ENCODE measurements at places on chromosomes 1 and 21. TPM values are rescaled to one million over a fixed set of nuclear protein-coding genes. Genes with fewer than 3 reads are reported as not detected.

GRCh38 chr1:219753914-219754313 lies 141.0 kb upstream of the ZC3H11B start:
- DNase-seq = no peak

DNA sequence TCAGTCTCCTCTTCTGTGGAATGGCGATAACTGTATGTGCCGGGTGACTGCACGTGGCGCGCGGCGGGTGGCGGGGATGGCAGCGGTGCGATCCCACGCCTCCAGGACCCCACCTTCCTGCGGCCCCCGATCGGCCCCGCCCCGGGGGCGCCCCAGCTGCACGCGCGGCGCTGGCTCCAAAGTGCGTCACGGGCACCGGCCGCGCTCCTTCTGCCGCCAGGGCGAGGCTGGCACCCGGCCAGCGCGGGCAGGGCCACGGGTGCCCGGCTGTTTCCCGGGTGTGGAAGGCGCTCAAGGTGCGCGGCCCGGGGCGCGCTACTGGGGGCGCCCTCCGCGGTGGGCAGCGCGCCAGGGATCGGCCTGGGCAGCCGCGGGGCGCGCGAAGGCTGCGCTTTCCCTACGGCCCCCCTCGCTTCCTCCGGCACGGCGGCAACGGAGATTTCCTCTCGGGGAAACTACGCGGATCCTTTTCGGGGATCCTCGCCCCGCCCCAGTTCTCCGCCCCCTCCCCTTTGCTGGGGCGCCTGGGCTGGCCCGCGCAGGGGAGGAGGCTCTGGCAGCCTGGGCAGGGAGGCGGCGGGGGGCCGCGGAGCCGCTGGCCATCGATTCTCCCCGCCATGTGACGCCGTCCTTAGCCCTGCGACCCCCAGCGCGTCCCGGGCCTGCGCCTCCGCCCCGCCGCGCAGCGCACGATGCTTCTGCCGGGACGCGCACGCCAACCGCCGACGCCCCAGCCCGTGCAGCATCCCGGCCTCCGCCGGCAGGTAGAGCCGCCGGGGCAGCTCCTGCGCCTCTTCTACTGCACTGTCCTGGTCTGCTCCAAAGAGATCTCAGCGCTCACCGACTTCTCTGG lies at the start of gene EVA1C:
Gene EVA1C, plus strand, starts transcription at position 545 of the 853 bp plus-strand sequence. Its CDS starts 148 bp downstream, at position 693.
- DNase-seq = peak; percentile 87

- peak; percentile 85 for DNase-seq
Observed at GRCh38 chr1:226186124-226187018, at the start of gene ACBD3. Gene ACBD3 (minus strand): TSS chr1:226186741. CDS start chr1:226186675, 66 bp downstream.

DNA sequence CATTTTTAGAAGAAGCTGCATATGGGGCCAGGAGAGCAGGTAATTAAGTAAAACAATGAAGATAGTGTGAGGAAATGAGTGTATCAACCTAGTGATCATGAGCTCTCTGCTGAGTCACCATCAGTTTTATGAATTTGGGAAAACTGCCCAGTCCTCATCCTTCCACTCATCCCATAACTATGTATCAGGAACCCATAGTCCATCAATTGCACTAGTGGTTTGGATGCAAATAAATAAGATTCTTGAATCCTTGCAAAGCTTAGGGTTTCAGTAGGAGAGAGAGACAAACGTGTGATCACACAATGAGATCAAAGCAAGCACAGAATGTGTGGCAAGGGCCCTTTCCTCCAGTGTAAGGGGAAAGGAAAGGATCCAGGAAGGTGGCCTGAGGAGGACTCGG lies 145.6 kb downstream of the ZZZ3 start:
- DNase-seq = no peak

DNA sequence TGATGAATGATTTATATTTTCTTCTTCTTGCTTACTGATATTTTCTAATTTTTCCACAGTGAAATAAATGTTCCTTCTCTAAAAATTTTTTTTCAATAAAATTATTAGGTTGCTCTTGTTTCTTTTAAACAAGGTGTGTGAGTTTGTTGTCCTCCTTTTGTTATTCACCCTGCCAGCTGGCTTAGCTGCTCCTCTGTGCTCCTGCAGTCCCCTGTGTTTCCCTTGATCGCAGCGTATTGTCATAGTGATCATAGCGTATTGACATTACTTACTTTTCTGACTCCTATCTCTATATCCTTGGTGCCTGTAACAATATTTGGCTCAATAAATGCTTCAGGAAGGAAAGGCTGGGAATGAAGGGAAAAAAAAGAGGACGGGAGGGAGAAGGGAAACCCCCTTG lies 24.9 kb upstream of the PODN start:
- DNase-seq = no peak

- DNase-seq = no peak
Observed at GRCh38 chr1:101474039-101474665, 237.3 kb downstream of the S1PR1 start.

GRCh38 chr21:38751379-38752050 lies 54.2 kb upstream of the ETS2 start:
- DNase-seq = no peak

- DNase-seq = no peak
Observed at GRCh38 chr1:30300669-30301068, 422.7 kb downstream of the MATN1 start.

DNA sequence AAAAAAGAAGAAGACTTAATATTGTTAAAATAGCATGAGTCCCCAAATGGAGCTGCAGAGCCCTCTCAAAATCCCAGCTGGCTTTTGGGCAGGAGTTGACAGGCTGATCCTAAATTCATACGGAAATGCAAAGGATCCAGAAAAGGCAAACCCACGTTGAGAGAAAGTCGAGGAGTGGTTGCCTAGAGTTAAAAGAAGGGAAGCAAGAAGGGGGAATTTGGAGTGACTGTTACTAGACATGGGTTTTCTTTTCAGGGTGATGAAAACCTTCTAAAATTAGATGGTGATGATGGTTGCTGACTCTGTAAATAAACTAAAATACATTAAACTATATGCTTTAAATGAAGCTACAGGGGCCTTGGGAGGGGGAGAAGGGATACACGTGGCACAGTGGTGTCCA lies 1.6 kb downstream of the DNMT3L start:
- DNase-seq = no peak

- no peak for DNase-seq
Observed at GRCh38 chr1:34213956-34214355, 37.2 kb downstream of the C1orf94 start.

GRCh38 chr1:213584272-213584671 lies 403.5 kb upstream of the PROX1 start:
- DNase-seq = no peak

- DNase-seq = no peak
Observed at GRCh38 chr1:61674221-61674620, 50.7 kb downstream of the TM2D1 start.

- no peak for DNase-seq
Observed at GRCh38 chr1:6274102-6274501, 13.2 kb upstream of the GPR153 start.

DNA sequence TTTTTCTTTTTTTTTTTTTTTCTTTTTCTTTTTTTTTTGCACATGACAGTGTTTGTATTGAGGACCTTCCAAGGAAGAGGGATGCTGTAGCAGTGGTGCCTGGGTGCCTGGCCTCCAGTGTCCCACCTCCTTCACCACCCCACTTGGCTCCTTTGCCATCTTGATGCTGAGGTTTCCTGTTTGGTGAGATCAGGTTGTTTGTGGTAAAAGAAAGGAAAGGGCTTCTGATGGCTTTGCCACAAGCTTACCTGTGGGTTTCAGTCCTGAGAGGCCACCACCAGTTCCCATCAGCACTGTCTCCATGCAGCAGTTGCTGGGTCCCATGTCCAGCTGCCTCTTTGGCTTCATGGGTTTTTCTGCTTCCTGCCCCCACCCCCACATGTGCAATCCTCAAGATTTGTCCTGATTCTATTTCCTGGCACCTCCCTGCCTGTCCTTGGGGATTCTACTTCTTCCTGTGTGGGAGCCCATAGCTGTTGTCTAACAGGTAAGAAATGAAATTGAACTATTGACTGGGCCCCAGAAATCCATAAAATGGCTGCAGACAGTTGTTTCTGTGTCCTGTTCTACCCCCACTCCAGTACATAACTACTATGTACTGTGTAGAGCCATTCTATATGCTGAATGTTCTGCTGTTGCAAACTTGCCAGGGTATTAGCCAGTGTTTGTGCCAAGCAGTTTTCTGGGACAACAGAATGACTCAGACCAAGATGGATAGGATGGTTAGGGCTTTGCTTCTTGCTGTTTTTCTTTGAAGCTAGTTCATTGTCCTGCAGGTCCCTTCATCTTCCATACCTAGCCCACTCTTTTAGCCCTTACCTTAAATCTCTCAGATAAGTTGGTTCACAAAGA lies 4.2 kb upstream of the CCDC28B start:
- DNase-seq = peak; percentile 47

- no peak for DNase-seq
Observed at GRCh38 chr1:236151739-236152424, 9.5 kb downstream of the GPR137B start.

GRCh38 chr1:178986204-178986603 lies 39.5 kb upstream of the FAM20B start:
- no peak for DNase-seq

- no peak for DNase-seq
Observed at GRCh38 chr1:219587801-219588561, 24.9 kb downstream of the ZC3H11B start.

GRCh38 chr1:200005165-200005564 lies 22.3 kb upstream of the NR5A2 start:
- no peak for DNase-seq

DNA sequence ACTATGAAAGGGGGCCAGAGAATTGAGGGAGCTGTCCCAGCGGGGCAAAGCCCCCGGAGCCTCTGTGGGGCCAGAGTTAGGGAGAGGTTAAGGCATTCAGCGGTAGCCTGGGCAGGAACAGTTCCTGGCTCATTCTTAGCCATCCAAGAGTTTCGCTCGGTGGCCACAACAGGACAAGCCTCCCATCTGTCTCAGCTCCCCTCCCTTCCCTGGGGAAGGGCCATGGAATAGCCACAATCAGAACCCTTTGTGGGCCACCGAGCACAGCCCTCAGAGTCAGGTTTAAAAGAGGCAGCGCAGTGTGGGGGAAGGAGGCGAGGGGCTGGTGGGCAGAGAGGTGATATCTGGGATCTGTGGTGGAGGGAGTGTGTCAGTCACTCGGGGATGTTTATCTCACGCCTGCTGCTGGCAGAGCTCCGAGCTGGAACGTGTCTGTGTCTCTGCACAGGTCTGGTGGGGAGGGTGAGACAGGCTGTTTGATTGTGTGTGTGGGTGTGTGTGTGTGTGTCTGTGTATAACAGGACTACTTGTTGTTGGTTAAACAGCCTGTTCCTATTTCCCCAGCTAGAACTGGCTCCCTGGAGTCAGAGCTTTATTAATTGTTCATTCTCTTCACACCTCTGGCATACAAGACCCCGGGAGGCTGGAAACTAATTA lies 49.6 kb upstream of the GOLT1A start:
- no peak for DNase-seq

GRCh38 chr1:225651376-225651871 lies 1.5 kb downstream of the ENAH start:
- DNase-seq = no peak

DNA sequence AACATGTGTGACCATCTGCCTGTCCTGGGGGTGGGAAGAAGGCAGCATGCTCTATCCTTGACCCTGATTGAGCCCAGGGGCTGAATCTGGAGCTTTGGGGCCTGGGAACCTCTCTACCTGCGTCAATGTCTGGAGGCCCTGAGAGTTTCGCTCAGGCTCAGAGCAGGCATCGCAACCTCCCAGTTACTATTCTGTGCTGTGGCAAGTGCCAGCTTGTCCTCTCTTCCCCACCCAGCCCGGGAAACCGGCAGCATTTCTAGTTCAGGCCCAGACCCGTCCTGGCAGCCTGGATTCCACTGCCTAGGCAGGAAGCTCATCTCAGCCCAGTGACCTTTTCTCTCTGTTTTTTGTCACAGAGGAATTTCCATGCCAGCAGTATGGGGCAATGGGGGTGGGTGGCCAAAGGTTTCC lies 10.0 kb upstream of the IRF6 start:
- DNase-seq = no peak

- DNase-seq = no peak
Observed at GRCh38 chr1:225347123-225347683, 80.6 kb downstream of the LBR start.

- DNase-seq = no peak
Observed at GRCh38 chr1:220144051-220144450, 50.1 kb downstream of the IARS2 start.

DNA sequence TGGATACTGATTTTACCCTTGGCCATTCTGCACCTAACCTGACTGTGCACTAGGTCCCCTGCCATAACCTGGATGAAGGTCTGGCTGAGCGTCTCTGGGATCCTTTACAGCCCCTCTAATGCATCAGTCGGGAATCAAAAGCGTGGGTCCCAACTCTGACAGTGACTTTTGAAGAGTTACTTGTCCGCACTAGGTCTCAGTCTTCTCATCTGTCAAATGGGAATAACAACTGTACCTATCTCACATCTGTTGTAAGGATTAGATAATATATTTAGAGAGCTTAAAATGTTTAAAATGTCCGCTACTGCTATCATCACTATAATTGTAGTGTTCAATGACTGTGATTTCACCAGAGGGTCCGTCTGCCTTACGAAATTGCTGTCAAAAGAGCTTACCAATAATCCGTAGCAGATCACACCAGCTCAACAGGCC lies 746 bp downstream of the TADA1 start:
- DNase-seq = no peak

Gene SPOCD1
- 0.94 TPM for total RNA-seq

Gene SLC16A4
- total RNA-seq = 0.90 TPM

Gene PADI1
- not detected for total RNA-seq

Gene C1orf21
- 0.61 TPM for total RNA-seq

Gene TTC22
- total RNA-seq = 19.0 TPM

Gene TSPEAR
- not detected for total RNA-seq

Gene S100A7A
- total RNA-seq = not detected

Gene IFNLR1
- total RNA-seq = 3.0 TPM

Gene TNFRSF9
- 0.15 TPM for total RNA-seq

Gene LHX8
- total RNA-seq = not detected

Gene PAQR6
- total RNA-seq = 1.7 TPM

Gene IGSF5
- total RNA-seq = not detected

Gene PTGS2
- not detected for total RNA-seq
